ENCODE measurements at places on chromosomes 2 and 18.

GRCh38 chr2:73907840-73908452 is 15.1 kb downstream of the ACTG2 start:
- DNase-seq = no peak

DNA sequence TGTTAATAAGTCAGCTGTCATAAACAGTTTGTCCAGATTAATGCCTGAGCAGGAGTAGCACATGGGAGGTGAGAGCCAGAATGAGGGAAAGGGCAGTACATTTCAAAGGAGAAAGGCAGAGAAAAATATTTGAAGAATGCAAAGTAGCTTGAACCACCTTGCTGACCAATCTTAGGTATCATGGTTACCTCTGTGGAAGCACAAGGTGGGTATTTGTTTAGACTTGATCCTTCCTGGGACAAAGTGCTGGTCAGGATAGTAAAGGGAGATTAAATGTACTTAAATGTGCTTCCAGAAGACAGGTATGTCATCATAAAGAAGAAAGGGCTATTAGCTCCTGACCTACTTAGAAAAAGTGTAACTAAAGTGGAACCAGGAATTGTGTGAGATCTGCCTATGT is 105.0 kb downstream of the LRRTM1 start:
- no peak for DNase-seq

- no peak for DNase-seq
Observed at GRCh38 chr2:137842430-137842829, 121.8 kb upstream of the HNMT start.

DNA sequence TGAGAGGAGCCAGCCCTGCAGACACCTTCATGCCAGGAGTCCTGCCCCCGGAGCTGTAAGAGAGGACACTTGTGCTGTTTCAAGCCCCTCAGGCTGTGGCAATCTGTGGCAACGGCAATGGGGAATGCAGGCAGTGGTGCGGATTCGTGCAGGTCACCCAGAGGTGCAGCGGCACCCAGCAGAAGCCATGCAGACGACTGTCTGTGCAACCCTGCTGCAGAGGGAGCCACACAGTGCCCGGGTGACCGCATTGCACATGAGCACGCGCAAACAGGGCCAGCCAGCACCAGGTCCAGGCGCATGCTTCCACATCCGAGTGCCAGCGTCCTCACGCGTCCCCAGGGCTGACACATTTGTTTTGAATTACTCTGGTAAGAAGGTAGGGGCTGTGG is 84.8 kb upstream of the GPC1 start:
- DNase-seq = no peak

- peak; percentile 47 for DNase-seq
Observed at GRCh38 chr2:231716666-231717280, 8.4 kb downstream of the PTMA start.

GRCh38 chr2:109148991-109149645 is 20.1 kb downstream of the SH3RF3 start:
- no peak for DNase-seq

DNA sequence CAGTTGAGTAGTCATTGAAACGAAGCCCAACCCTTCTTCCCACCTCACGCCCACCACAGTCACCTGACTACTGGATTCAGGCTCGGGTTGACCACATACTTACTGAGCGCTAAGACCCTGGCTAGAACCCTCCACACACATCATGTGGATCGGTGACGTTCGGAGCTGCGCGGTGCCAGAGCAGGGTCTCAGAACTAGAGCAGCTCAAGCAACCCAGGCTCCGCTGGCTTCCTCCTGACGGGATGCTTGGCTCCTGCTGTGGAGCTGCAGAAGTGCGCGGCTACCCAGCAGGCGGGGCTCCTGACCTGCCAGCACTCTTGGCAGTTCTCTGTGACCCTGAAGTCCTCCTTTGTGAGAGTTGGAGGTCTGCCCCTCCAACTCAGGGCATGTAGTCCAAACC is 90.6 kb upstream of the MBOAT2 start:
- DNase-seq = no peak

DNA sequence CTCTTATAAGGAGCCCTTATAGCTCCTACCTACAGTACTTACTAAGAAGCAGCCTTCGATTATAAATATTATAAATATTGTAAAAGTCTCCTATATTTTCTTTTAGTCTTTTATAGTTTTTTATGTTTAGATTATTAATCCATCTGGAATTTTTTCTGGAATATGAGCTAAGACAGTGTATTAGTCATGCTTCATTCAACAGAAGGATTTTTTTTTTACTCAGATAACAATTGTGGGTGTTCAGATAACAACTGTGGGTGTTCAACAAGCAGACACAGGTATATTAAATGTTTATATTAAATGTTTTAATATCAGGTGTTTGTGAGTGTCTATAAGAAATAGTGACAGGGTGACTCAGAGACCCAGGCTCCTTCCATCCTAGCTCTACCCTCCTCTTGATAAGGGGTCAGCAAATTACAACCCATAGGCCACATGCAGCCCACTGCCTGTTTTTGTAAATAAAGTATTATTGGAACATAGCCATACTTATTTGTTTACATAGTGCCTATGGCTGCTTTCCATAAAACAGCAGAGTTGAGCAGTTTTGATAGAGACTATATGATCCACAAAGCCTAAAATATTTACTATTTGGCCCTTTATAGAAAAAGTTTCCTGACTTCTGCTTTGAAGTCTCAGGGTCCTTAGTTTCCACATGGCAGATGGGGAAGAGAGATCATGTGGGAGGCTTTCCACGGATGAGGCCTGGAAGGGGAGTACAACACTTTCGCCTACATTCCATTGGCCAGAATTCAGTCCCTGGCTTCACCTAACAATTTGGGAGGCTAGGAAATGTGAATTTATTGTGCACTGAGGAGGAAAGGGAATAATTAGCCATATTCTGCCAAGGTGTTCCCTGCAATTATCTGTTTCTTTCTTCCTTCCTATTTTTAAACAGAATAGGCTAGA is 4.3 kb upstream of the SPATS2L start:
- no peak for DNase-seq

- DNase-seq = peak; percentile 19
Observed at GRCh38 chr2:143716522-143716921, 587.3 kb downstream of the ARHGAP15 start.

GRCh38 chr2:150030436-150031190 is 443.0 kb upstream of the MMADHC start:
- DNase-seq = peak; percentile 17

- DNase-seq = no peak
Observed at GRCh38 chr18:7023063-7023580, 94.5 kb downstream of the LAMA1 start.

GRCh38 chr2:9782197-9782719 is 61.0 kb upstream of the TAF1B start:
- DNase-seq = no peak

DNA sequence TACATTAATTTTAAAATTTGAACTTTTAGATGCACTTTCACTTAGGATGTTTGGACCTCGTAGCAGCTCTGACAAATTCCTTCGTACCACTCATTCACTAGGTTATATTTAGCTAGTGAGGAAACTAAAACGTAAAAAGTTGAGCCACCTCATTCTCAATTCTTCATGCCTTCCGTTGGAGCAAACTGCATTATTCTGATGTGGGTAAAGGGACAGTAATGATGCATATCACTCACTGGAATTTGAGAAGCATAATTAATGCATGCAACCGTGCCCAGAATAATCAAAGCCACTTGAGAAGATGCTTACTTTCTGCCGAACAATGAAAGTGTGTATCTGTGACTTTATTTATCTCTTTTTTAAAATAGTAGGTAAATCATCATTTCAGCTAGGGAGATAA is 2.2 kb downstream of the CNOT9 start:
- DNase-seq = peak; percentile 27

- DNase-seq = peak; percentile 42
Observed at GRCh38 chr2:39608686-39609441, 56.9 kb upstream of the TMEM178A start.

DNA sequence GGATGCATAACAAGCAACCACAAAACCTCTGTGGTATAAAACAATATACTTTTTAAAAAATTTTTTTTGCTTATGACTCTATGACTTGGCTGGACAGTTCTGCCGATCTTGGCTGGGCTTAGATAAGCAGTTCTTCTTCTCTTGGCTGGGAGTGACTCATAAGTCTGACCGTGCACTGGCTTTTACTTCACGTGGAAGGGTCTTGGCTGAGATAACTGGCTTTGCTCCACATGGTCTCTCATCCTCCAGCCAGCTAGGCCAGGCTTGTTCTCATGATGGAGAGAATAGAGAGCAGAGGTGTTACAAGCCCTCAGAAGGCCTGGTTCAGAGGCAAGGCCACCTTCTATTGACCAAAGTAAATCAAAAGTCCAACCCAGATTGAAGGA is 178.9 kb upstream of the SERPINE2 start:
- DNase-seq = peak; percentile 81

GRCh38 chr18:5543773-5544389 is at the start of gene EPB41L3:
Gene EPB41L3 (minus strand): TSS chr18:5543997. CDS start chr18:5489183, 54,814 bp downstream.
- peak; percentile 26 for DNase-seq

GRCh38 chr2:168703926-168704325 is 98.5 kb upstream of the NOSTRIN start:
- no peak for DNase-seq

DNA sequence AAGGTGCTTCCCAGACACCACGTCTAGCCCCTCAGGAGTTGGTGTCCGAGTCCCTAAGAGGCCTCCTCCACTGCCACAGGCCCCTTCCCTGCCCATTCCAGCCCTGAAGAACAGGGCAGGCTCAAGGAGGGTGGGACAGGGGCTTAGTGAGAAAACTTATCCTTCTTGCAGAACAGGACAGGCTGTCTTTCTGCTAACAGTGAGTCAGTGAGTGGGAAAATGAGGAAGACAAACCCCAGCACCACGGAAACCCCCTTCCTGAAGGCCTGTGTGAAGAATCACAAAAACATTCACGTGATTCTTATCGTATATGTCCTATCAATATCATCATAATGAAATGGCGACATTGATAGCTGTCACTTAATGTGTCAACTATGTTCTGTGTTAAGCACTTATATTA is 9.8 kb downstream of the FZD7 start:
- DNase-seq = no peak

DNA sequence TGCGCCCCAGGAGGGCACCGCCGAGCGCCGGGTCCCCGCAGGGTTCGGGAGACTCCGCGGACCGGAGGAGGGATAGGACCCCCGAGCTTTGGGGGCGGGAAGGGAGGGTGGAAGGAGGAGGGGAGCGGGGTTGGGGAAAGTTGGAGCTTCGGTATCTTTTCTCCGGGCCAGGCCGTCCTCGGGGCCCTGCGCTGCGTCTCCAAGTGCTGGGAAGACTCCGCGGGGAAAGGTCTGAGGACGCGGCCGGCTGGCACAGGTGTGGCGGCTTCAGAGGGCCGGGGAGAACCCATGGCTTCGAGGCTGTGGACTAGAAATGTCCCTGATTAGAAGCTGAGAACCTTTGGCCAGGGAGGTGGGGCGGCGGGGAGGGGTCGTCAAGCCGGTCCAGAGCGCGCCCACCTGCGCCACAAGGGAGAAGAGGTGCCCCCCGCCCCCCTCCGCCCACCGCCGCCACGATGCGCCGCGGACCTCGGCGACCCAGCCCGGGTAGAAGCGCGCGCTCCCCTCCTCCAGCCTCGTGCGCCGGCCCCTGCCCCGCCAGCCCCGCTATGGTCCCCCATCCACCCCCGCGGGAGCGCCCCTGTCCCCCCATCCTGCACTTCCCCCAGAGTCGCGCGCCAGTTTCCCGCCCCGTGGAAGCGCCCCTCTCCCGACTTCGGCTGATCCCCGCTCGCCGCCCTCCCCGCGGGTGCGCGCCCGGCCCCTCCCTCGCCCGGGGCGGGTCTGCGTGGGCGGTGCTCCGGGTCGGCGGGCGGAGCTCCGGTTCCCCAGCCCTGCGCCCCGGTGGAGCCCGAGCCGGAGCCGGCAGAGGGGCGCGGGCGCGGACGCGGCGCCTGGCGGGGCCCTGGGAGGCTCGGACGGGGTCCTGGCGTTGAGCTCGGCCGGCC is at the start of gene SNTG2:
SNTG2 (plus strand) TSS at position 770 of the 887 bp plus-strand sequence. CDS start 148 bp downstream, outside the sequence.
- DNase-seq = no peak

DNA sequence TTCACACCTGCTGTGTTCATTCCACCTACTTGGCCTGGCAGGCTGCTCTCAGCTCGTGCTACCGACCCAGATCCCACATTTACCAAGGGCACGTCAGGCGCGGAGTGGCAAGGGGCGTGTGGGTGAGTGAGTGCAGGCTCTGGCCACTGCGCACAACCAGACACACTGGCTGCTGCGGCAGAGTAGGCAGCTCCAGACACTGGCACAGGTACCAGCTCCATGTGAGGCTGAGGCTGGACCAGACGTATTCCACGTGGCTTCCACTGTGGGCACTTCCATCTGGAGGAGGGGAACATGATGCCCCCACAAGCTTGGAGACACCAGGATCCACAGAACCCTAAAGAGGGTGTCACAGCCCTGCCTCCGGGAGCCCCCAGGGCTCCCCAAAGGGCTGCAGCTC is 74.6 kb upstream of the ZNF804A start:
- DNase-seq = no peak

GRCh38 chr2:241842620-241843211 is 16.0 kb downstream of the PDCD1 start:
- DNase-seq = no peak

GRCh38 chr2:195683174-195683573 is 26.1 kb downstream of the SLC39A10 start:
- DNase-seq = no peak

- peak; percentile 4 for DNase-seq
Observed at GRCh38 chr2:29075894-29076705, 1.8 kb upstream of the PCARE start.

- no peak for DNase-seq
Observed at GRCh38 chr18:8529609-8530008, 79.6 kb upstream of the RAB12 start.

DNA sequence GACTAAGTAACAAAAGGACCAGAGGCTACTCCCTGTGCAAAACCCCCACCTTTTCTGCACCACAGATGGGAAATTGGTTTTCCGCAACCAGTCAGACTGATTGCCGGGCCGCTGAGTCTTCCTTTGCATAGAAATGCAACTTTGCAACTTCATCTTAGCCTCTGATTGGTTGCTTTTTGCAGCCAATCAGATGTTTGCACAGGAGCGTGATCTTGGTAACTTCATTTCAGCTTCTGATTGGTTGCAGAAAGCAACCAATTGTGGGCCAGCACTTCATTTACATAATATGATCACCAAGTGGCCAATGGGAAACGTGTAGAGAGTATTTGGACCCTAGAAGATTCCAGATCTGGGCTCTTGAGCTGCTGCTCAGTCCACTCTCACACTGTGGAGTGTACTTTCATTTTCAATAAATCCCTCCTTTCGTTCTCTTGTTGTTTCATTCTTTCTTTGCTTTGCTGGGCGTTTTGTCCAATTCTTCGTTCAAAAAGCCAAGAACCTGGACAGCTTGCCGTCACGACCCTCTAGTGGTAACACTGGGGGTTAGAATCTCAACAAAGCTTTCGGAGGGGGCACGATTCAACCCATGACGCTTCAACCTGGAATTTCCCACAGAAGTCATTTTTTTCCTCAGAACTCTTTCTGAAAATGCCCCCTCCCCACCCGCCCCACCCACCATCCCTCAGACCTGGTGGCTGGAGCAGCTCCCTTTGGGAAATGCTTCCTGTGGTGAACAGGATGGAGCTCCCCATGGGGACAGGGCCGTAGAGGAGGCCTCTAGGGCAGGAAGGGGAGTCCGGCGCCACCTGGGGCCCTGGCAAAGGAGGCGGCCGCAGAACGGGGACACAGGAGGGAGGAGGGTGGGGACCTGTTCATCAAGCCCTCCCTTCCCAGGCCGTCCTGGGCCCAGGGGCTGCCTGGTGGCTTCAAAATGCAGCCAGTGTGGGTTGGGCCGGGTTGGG is 31.8 kb upstream of the KCNF1 start:
- DNase-seq = no peak

Measured in fibroblast of pulmonary artery (primary cell).